ENCODE measurements at places on chromosomes 12 and 14. TPM values are rescaled to one million over a fixed set of nuclear protein-coding genes. Genes with fewer than 3 reads are reported as not detected.
A peak's percentile ranks its signal among the peaks of the same experiment; 100 is the strongest.

DNA sequence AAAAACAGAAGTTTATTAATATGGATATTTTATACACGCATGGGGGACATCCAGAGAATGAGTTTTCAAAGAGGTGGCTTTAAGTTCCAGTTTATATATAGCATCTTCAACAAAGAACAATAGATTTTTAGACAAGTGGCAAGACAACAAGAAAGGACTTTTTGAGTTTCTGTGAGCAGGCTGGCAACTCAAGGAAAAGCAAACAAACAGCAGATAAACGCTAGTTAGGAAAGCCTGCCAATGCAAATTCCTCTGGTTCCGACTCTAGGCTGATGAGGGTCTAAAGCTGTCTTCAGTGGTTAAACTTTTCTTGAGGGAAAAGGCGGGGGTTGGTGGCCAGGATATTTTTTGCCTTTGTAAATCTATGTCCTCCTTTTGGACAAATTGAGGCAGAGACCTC, 78.4 kb upstream of the EEA1 start:
- no peak for DNase-seq

DNA sequence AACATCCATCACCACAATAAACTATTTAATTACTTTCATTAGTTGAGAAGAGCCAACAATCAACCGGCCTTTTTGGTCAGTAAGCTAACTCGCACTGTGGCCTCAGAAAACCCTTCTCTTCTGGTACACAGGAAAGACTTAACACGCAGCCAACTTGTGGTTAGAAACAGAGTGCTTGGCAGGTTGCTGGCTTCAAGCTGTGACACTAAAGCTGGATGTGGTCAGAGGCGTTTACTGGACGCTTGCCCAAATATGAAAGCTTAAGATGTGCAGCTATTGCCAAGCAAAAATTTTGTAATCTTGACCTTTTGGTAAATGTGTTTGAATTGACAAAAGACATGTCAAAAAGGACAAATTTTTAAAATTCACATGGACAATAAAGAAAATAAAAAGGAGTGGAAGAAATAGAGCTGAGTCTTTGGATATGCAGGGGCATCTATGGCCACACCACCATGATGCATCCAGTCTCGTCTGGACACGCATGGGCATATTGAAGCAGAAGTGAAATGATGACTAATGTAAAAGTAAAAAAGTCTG, 2.6 kb upstream of the KLRK1 start:
- DNase-seq = peak; percentile 51

Gene SYT1
- not detected for total RNA-seq

Gene ALG10B
- 10.1 TPM for total RNA-seq

GRCh38 chr14:57560681-57561080, 67.0 kb upstream of the CCDC198 start:
- no peak for DNase-seq

- no peak for DNase-seq
These were observed 198.2 kb upstream of the PRMT8 start for GRCh38 chr12:3292677-3293412.

DNA sequence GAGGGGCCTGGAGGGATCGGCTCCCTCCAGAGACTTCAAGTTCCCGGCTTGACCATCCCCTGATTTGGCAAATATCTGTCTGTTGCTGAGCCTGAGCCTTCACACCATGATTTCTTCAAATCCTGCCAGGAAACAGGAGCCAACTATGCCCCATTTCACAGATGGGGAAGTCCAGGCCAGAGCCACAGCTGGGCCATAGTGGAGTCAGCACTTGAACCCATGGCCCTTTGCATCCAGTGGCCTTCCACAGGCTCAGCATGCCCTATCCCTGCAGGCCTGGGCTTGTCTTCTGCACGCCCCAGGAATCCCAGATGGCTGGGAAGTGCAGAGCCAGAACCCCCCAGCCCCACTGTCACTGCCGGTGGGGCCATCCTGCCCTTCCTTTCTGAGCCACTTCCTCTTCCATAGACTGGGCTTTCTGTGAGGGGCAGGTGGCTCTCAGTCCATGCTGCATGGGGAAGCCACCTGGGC, 44.9 kb downstream of the CYP46A1 start:
- DNase-seq = peak; percentile 29

DNA sequence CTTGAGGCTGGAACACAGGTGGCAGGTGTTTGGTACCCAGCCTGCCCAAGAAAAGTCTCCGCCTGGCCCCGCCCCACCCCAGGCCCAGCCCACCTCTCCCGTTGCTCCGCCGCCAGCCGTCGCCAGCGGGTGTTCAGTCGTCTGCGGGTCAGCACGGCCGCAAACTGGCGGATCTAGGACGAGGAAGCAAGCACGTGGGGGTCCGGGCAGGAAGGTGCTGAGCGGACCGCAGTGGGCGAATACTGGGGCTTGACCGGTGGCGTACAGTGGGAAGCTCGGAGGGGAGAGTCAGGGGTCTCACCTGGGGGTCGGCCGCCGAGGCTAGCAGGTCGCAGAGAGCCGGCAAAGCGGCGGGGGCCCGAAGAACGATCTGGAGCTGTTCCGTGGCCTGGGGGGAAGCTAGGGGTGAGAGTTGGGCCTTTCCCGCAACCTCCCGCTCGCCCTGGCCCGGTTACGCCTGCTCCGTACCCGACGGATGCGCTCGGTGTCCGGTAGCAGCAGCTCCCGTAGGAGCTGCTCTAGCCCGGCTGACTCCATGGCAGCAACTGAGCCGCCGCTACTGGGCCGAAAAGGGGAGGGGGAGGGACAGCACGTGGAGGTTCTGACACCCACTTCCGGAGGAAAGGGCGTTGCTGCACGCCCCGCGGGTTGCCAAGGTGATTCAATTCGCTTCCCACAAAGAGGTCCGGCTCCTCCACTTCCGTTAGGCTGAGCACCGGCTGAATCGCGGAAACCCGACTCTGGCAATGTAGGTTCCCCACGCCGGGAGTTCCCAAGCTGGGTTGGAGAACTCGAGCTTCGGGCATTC, at the start of gene IPO4:
Gene IPO4 (minus strand): TSS at position 566 of the 808 bp plus-strand sequence. CDS start 29 bp downstream, at position 537.
- DNase-seq = peak; percentile 92

Gene AVPR1A
- total RNA-seq = not detected

DNA sequence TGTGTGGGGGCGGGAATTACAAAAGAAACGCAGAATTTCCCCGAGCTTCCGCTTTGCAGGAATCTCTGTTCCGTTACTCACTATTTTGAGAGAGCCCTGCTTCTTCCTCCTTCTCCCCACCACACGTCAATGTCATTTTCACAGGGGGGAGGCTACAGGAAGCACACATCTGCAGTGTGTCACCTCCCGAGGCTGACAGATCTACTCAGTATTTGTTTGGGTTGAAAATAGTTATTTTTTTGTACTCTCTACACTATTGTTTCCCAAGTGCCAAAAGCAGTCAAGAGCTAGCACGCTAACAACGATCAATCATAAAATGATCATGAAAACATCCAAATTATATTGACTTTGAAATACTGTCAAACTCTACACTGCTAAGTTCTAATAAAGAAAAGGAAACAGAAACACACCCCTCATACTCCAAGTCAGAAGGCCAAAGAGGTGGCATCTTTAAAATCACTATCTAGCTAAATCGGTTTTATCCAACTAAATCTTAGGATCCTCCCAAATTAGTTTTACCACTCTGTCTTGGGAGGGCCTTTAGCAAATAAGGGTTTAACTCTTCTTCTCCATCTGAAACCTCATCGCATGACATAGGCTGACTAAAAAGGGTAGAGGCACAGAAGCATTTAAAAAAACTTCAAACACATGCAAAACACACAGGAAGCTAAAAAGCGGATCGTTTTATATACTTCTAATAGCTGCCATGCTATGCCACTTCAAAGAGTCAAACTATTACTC, 51.8 kb downstream of the FOXN3 start:
- peak; percentile 69 for DNase-seq

GRCh38 chr12:131088701-131089530, 135.2 kb downstream of the ADGRD1 start:
- DNase-seq = no peak

GRCh38 chr12:108587826-108588225, 10.1 kb downstream of the TMEM119 start:
- no peak for DNase-seq

DNA sequence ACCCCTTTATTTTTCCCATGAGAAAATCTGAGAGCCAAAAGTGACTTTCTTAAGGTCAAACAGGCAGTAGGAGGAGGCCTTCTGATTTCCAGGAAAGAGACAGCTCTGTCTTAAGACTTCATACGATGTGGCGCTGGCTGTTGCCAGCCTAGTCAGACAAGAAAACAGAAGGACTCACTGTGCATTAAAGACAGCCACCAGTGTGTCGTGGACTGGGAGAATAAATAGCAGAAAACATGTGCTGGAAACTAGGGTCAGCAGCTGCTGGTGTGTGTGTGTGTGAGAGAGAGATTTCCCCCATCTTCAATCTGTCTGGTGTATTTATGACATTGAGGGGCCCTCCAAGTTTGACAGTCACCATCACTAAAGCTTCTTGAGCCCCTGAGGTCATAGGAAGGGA, 708.6 kb upstream of the TMEM132C start:
- DNase-seq = no peak

Gene SLC10A1
- not detected for total RNA-seq

Gene TMPRSS12
- total RNA-seq = not detected

DNA sequence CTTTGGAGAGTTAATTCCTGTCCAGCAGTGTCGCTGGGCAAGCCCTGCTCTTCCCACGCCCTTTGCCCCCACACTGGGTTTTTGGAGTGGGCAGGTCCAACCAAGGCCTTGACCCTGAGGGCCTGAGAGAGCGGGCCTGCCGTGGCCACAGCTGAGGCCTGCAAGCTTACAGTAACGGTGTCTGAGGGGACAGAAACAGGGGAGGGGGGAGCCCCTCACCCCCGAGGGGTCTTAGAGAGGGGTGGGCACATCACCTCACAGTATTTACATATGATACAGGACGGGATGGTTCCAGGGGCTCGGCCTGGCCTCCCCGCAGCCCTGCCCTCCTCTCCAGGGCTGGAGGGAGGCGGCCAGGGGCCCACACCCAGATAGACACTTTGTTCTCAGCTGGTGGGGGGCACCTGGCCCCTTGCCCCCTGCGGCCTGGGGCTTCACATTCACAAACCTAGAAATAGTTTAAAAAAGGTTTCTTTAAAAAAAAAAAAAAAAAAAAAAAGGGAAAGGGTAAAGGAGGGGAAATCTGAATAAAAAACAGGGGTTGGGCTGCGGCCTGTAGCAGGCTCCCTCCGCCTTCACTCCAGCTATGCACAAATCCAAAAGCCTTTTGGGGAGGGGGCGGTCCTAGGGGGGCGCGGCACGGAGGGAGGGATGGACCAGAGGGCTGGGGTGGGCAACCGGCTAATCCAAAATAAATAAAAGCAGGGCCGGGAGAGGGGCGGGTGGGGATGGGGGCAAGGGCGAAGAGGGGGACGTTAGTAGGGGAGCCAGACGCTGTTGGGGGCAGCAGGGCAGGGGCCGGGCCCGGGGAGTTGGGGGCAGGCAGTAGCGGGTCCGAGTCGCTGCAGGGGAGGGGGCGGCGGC, 14.8 kb upstream of the PLA2G1B start:
- DNase-seq = no peak

- no peak for DNase-seq
These were observed 2.2 kb downstream of the SCARB1 start for GRCh38 chr12:124861492-124861891.

- no peak for DNase-seq
These were observed 68.4 kb upstream of the ARHGAP5 start for GRCh38 chr14:32008602-32009193.

Gene GUCY2C
- not detected for total RNA-seq

- DNase-seq = no peak
These were observed 95.4 kb upstream of the CDKN3 start for GRCh38 chr14:54301359-54301758.

DNA sequence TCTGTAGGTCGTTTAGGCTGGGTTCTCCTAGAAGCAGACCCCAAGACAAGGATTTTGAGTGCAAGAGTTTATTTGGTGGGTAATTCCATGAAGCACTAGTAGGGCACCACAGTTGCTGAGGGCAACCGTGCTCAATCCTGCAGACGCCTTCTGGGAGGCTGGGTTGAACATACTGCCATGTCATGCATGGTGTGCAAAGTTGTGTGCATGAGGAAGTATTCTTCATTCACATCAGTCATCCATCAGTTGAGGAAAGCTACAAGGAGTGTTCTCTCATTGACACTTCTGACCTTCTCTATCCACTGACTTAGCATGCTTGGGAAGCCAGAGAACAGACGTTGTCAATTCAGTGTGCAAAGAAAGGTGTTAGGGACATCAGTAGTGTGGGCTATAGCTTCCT, 179.2 kb downstream of the PTPN11 start:
- DNase-seq = no peak

Gene GPX2
- total RNA-seq = not detected

DNA sequence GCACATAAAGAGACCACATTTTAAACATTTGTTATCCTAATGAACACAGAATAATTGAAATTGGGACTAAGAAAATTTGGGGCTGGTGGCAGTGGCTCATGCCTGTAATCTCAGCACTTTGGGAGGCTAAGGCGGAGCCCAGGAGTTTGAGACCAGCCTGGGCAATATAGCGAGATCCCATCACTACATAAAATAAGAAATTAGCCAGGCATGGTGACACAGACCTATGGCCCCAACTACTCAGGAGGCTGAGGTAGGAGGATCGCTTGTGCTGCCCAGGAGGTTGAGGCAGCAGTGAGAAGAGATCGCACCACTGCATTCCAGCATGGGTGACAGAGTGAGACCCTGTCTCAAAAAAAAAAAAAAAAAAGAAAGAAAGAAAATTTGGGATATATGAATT, 59.7 kb downstream of the CPM start:
- DNase-seq = no peak

DNA sequence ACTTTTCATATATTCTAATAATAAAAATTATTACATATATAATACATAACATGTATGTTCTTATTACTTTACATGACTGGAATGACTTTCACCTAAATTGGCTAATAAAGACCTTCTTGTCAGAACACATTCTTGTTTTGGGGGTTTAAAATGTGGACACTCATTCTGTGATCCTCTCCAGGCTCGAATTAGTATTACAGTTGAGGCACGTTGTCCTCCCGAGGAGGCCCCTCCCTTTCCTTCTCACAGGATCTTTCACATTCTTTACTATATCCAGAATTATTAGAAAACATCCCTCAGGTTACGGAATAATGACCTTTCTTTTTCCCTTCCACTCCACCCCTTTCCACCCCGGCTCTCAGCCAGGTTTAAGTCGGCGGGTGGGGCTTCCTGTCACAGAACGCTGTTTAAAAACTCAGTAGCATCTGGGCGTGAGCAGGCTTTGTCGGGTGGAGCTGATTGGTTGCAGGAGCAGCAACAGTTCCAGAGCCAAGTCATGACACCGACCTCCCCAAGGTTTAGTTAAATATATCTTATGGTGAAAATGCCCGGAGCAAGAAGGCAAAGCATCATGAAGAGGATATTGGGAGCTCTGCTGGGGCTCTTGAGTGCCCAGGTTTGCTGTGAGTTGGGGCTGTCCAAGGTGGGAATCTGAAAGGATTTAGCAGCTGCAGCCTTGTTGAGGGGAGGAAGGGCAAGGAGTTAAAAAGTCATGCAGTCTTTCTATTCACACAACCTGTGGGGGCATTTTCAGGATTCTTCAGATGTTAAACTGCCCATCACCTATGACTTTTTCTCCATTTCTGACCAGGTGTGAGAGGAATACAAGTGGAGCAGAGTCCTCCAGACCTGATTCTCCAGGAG, 396.7 kb upstream of the OR4E1 start:
- DNase-seq = peak; percentile 10

DNA sequence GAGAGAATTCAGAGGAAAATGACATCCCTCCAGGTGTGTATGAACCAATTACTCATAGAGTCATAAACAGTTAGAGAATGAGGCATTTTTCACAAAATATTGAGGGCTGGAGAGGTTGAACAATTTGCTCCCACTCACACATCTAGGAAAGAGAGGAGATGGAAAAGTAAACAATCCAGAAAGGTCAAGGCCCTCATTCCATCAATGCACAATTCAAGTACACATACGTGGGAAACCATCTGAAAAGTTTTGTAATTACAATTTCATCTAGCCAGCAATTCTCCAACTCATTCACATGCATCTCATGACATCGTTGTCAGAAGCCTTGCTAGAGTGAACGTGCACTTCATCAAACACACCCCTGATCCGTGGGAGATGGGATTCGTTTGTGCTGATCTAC, 15.7 kb upstream of the BCL2L14 start:
- DNase-seq = no peak

Measured in CD8-positive, alpha-beta memory T cell (primary cell).